ENCODE measurements at places on chromosomes 3 and 15.

- DNase-seq = no peak
Measured at GRCh38 chr3:85337895-85338294, 379.1 kb downstream of the CADM2 start.

DNA sequence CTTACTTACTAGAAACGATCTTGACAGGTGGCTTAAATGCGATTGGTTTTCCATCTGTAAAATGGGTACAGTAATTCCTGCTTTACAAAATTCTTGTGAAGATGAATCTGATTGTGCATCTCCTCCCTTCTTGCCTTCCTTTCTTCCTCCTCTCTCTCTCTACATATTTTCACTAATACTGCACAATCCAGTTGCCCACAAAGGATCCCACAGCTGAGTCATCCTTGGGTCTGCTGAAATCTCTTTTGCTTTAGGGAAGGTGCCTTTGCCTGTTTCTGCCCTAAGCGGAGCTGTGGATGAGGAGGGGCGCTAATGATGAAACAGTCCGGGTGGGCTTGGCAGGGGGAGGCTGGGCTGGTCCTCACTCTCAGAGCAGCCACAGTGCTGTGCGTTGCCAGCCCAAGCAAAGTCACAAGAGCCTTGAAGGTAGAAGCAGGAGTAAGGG lies 46.1 kb downstream of the AMOTL2 start:
- no peak for DNase-seq

DNA sequence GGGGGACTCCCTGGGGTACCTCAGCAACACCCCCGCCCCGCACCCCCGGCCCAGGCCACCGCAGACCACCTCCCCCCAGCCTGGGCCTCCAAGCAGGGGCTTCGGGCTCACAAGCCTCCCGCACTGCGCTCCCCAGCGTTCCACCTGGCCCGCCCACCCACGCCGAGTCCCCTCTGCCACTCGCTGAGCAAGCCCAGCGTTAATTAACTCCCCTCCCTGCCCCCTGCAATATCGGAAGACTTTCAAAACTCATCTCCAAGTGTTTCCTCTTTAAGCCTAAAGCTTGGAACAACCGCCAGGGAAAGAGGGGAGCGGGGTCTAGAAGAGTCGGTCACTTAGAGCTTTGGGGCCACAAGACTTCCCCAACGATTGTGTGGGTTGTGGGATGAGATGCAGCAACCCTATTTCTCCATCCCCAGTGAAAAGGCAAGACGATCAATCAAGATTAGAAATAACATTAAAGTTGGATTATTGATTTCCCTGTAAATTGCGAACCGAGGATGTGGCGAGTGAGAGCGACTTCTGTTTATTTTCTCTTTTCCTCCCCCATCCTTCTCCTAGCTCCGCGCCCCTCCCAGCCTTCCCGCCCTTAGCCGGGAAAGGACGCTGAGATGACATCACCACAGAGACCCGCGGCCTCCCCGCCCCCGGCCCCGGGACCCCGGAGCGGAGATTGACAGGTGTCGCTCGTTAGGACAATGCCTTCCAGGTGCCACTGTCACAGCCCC lies 30.2 kb downstream of the NR2F2 start:
- DNase-seq = no peak

GRCh38 chr15:40197434-40197833 lies 36.6 kb downstream of the BUB1B start:
- DNase-seq = no peak

- DNase-seq = no peak
Measured at GRCh38 chr15:41919201-41919820, 25.5 kb upstream of the SPTBN5 start.

- DNase-seq = no peak
Measured at GRCh38 chr3:195855471-195856409, 44.0 kb upstream of the MUC4 start.

- DNase-seq = no peak
Measured at GRCh38 chr15:40161693-40162391, 973 bp downstream of the BUB1B start.

- no peak for DNase-seq
Measured at GRCh38 chr3:47732143-47732542, 49.5 kb downstream of the SMARCC1 start.

DNA sequence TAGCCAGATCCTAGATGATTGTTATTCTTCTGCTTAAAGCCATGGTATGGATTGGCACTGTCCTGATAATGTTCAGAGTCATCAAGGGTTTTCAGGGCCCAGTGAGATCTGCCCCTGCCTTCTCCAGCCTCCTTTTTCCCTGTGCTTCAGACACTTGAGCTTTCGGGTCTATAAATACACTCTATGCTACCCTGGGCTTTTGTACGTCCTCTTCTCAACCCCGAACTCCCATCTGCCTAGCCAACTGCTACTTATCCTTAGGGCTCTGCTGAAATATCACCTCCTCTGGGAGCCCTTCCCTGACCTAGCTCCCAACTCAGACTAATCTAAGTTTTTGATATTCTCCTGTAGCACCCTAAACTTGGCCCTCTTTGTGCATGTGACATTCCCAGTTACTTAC lies 115.3 kb downstream of the OPA1 start:
- no peak for DNase-seq

DNA sequence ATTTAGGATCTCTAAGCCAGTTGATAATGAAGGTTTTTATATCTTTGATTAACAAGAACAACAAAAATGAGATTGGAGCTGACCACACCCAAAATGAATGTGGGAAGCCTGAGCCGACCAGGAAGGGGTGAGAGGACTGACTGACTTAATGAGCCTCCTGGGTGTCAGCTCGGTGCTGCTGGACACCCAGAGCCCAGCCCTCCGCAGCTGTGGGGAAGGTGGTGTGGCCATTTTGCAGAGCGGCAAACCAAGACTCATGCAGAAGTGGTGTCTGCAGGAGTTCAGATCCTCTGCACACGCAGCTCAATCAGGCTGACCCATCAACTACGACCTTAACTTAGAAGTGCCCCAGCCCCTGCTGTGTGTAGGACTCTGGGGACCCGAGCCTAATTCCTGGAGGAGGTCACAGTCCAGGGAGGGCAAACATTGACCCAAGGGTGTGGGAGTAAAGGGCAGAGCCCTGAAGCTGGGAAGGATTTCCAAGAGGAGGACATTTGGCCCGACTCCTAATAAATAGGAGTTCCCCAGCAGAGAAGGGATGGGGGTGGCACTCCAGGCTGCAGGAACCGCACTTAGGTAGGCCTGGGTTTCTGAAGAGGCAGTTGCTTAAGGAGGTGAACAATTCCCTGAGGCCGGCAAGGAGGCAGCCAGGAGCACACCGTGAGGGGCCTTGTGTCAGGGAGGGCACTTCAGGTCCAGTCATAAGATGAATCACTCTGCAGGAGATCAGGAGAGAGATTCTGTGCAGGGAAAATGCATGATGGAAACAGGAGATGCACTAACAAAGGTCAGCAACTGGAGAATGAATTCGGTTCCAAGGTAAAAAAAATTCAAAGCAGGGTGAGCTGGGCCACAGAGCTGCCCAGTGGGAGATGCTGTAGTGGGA lies 197.1 kb upstream of the TPM1 start:
- no peak for DNase-seq

DNA sequence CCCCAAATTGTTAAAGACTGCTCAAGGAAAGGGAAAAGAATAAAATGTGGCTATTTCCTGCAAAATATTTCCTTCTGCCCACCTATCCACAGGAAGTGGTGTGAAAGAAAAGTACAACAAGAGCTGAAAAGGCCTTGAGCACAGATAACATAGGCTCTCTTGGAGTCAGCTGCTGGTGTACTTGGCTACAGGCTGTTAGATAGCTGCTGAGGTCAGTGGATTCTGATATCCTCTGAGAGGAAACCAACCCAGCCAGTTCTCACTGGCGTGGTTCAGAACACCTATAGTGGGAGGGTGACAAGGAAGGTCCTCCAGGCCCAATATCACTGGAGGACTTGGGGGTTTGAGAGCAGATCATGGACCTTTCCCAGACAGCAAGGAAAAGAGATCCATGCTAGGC lies 124.4 kb upstream of the GAP43 start:
- no peak for DNase-seq

- DNase-seq = no peak
Measured at GRCh38 chr15:27744641-27745040, 354.5 kb downstream of the OCA2 start.

DNA sequence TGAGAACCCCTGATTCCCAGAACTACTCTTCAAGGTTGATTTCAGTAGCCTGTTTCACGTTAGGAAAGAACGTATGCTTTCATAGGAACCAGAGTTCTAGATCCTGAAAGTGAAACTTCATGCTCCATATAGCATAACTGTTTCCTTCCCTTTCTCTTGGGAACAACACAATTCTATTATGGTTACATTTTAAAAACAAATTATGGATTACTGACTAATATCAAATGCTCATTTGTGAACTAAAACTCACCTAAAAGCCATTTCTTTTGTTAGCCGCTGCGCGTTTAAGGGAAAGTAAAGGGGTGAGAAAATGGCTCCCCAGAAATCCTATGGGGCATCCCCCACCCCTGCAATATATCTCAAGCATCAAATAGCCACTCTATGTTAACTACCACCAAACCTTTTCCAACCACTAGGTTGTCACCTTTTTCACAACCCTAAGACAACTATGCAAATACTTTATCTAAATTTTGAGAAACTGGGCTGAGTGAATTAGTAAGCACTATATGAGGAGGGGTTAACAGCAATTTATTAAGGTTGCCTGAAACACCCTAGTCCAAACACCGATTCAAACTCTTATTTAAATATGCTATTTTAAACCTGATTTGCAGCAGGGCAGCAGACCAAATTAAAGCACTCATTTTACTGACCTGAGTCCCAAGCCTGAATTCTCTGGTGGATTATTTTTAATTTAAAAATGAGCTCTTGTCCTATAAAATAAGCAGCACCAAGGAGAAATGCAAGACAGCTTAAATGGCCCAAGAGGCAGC lies 2.4 kb downstream of the SIAH2 start:
- DNase-seq = no peak

DNA sequence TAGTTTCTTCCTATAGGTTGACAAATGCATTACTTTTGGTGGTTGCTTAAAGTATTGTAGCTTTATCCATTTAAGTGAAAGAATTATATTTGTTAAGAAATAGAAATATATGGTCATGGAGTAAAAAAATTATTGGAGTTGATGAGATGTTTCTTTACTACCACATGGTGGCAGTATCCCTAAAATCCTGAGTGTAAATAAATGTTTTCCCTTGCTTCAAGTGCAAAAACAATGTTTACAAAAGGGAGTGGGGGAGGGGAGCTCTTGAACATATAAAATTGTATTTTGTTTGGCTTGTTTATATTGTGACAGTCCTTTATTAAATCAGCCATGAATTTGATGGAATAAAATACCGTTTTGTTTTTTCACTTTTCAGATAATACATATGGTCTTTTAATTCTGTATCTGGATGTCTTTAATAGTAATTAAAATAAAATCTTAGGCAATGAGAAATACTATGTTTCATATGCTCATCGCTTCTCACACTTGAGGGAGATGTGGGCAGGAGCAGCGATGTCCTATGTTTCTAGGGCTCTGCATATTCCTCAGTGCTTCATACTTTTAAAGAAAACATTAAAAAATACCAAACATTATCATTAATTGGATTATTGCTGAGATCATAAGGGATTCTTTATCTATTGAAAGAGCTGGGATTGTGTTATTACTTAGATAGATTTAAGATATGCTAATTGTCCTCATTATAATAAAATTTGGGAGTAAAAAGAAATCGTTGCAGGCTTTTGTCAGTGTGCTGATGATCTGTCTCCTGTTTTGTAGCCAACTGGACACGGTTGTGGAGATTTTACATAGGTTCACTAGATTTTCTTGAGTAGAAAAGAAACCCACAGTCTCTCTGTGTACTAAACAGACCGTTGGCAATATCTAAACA lies 349.7 kb downstream of the TUSC7 start:
- no peak for DNase-seq

DNA sequence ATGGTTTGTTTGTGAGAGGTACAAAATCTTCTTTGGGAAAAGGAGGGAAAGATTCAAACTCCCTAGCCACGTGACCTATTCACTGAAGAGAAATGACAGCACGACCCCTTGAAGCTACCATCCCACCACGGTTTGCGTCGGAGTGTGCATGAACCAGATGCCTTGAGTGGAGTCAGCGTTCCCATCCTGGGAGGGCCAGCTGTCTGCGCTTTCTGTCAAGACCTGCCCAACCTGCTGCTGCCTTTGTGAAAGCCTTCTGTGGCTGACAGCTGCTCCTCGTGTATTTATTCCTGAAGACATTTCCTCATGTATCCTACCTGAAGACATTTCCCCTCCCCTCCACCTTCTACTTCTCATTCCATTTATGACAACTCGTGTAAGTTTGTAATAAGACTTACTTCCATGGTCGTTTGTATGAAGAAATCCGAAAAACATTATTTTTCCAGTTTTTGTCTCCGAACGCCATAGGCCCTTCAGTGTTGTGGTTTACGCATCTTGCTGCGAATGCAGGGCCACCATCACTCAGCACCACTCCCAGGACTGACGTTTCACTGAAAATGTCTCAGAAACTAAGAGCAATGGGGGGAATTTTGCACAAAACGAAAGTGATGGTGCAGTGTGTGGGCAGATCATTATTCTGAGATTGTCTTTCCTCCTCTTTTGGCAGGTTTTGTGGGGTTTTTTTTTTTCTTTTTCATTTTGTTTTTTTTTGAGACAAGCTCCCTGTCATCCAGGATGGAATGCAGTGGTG lies 18.9 kb downstream of the EBLN2 start:
- DNase-seq = no peak

DNA sequence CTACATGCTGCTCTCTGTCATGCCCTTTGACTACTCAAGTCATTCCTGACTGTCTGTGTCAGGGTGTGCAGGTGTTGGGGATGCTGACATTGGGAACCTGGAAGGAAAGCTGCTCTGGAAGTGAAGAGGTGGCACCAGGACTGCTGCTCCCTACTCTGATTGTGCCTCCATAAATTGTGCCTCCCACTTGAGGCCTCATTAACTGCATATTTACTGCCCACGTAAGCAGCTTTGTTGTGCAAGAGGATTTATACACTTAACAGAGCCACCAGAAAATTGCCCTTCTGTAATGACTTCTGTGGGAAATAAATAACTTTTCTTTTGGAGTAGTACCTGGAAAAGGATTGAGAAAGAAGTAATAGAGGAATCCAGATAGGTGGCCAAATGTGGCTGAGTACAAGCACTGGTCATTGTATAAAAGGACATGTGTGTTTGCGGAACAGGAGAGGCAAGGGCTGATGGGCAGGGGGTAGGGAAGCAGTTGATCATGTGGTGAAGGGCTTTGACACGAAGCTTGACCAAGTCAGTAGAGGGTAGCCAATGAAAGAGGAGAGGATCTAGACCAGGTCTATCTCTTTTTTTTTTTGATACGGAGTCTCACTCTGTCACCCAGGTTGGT lies 24.8 kb downstream of the IL20RB start:
- DNase-seq = no peak

- no peak for DNase-seq
Measured at GRCh38 chr3:150826466-150827282, 63.7 kb upstream of the SIAH2 start.

DNA sequence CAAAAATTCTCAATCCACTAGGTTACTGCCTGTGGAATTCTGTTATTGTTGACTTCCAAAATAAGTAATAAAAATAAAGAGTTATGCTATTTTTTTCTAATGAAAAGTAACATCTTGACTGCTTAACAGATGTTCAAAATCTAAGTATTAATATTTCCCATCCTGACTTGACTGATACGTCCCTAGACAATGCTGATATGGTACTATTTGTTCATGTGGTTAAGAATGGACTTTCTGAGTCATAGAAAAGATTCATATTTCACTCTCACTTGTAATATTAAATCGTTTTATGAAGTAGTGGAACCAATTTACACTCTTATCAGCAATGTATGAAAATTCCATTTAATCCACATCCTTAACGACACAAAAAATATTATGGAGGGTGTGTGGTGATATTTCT lies 104.8 kb upstream of the PLSCR5 start:
- DNase-seq = no peak
